Activated T-cell treated with anti-CD3 and anti-CD28 coated beads, Interleukin-2, amount 50 U/mL, for 48 hours (primary cell): ENCODE measurements at places on chromosomes 1 and 21.

- no peak for DNase-seq
Measured at GRCh38 chr1:234533034-234533891, 54.3 kb upstream of the TARBP1 start.

GRCh38 chr1:185033686-185034085 is 11.7 kb upstream of the RNF2 start:
- no peak for DNase-seq

DNA sequence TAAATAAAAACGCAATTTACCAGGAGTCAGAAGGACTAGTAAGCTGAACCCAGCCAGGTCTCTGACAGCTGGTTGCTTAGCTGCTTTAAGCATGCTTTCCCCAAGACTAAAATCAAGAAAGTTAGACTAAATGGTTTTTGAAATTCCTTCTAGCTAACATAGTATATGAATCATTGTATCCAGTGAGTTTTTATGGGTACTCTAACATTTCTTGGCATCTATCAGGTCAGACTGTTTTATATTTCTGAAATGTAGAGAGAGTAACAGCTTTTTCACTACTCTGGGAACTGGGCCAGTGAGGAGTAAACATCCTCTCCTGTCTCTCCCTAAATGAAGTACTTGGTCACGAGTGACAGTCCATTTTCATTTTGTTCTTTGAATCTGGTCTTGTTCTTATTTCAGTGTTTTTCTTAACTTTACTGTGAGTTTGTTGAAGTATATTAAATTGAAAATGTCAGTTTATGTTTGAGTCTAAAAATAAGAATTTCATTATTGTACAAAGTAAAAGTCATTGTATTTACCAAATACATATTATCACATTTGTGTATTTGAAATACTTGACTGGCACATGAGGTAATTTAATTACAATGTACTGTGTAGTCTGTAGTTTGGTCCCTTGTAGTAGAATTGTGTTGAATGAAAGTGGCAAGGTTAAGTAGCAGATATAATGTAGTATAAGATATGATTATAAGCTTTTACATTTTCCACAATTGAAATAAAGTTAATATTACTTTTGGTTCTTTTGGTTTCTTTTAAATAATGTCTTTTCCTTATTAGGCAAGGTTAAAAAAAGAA is 47.6 kb downstream of the PKN2 start:
- DNase-seq, result no peak

GRCh38 chr21:32184065-32184464 is 94.8 kb downstream of the MIS18A start:
- no peak for DNase-seq

- peak; percentile 40 for DNase-seq
Measured at GRCh38 chr1:12014141-12014991, 4.9 kb upstream of the MIIP start.

- DNase-seq, result no peak
Measured at GRCh38 chr1:40997096-40997495, 17.6 kb downstream of the CTPS1 start.

DNA sequence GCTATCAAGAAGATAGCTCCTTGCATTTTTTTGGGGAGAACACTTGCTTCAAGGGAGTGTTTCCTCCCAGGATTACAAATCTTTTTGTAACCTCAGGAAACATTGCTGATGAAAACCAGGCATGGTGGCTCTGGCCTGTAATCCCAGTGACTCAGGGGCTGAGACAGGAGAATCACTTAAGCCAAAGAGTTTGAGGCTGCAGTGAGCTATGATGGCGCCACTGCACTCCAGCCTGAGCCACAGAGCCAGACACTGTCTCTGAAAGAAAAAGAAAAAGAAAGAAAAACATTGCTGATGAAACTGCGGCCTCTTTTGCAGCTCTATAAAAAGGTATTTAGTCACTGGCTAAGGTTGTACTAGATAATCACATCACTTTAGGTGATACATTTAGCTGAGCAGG is 7.3 kb downstream of the RNU1-2 start:
- no peak for DNase-seq

DNA sequence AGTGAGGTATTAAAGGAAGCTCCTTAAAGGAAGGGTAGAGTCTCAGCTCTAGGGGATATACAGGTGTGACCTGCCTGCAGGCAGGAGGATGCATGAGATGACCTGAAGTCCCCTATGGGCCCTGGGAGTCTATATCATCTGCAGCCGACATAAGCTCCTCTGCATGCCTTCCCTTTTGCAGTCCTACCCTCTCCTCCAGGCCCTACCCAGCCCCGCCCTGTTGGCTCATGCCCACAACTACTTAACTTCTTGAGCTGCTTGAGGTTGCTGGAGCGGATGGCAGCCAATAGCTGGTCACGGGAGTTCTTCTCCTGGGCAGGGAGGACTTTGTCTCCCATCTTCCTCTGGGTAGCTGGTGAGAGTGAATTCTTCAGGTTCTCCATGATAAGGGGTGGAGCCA is 10.3 kb downstream of the SHISA4 start:
- no peak for DNase-seq

DNA sequence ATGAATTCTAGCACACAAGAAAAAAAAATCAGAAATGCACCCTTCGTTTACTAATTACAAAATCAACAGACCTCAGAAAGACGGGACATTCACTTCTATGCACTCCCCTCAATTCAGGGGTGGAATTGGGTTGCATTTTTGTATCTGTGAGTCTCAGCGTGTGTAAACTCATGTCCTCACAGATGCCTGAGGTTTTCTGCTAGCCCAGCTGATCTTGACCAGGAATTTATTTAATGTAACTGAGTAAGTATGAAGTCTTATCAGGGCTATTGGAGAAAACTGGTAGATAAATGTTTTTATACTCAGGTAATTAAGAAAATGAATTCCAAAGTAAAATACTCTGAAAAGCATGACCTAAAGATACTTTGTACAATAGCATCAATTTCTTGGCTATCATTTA is 167.7 kb downstream of the RUNX1 start:
- DNase-seq, result no peak

- no peak for DNase-seq
Measured at GRCh38 chr1:178724376-178724727, 692 bp upstream of the RALGPS2 start.

DNA sequence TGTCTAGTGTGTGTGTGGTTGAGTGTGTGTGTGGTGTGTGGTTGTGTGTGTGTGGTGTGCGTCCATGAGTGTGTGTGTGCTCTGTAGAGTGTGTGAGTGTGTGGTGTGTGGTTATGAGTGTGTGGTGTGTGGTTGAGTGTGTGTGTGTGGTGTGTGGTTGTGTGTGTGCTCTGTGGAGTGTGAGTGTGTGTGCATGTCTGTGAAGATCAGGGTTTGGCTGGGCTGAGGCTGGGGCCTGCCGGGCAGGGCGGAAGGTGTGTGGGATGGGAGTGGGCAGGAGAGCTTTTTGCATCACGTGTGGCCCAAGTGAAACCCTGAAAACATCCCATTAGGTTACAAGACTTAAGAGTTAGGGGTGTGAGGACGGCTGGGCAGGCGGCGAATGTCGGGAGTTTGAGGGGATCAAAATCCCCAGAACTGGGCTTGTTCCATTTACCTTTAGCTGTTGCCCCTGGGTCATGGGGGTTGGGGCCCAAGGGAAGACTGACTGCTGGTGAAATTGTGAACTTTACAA is 2.9 kb upstream of the FCMR start:
- DNase-seq, result no peak

GRCh38 chr1:104459886-104460285 is 710.2 kb downstream of the AMY1C start:
- no peak for DNase-seq

DNA sequence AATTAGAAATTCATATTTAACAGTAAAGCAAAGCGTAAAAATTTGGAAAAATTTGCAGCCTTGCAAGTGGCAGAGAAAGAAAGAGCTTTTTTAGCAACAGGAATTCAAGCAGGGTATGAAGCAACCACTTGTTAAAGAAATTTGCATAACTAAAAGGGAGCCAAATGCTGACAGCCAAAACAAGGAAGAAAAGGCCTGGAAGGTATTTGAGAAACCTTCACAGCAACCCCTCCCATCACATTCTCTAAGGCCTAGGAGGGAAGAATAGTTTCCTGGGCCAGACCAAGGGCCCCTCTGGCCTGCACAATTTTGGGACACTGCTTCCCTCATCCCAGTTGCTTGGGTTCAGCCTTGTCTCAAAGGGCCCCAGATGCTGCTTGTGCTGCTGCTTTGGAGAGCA is 672.4 kb upstream of the TMPRSS15 start:
- no peak for DNase-seq

DNA sequence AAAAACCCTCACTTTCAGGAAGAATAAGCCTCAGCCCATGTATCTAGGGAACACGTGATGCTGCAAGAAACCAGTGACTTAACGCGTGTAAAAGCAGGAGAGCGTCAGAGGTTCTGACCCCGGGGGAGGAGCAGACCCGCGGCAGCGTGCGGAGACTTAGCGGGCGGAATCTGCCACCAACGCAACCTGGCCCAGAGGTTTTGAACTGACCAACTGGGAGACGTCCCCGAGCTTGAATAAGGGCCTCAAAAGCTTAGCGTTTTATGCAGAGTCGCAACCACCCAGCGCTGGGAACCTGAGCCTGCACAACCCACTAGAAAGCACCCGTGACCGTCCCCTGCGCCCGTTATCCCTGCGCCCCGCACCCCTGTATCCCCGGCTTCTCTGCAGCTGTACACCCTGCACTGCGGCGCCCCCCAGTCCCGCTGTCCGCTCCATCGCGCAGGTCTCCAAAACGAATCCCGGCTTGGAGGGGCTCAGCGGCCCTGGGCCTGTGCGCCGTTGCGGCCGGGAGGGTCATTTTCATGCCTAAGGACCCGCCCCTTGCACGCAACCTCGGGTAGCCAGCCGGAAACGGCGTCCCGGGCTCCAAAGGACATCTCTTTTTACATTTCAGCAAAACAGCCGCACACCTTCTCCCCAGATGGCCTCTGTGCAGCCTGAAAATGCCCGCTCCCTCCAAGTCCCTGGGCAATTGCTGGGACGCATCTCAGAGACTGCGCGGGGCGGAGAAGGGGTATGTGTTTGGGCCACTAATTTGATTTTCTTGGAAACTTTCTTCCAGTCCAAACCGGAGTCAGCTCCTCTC is 29.4 kb upstream of the TRIM17 start:
- peak; percentile 44 for DNase-seq

DNA sequence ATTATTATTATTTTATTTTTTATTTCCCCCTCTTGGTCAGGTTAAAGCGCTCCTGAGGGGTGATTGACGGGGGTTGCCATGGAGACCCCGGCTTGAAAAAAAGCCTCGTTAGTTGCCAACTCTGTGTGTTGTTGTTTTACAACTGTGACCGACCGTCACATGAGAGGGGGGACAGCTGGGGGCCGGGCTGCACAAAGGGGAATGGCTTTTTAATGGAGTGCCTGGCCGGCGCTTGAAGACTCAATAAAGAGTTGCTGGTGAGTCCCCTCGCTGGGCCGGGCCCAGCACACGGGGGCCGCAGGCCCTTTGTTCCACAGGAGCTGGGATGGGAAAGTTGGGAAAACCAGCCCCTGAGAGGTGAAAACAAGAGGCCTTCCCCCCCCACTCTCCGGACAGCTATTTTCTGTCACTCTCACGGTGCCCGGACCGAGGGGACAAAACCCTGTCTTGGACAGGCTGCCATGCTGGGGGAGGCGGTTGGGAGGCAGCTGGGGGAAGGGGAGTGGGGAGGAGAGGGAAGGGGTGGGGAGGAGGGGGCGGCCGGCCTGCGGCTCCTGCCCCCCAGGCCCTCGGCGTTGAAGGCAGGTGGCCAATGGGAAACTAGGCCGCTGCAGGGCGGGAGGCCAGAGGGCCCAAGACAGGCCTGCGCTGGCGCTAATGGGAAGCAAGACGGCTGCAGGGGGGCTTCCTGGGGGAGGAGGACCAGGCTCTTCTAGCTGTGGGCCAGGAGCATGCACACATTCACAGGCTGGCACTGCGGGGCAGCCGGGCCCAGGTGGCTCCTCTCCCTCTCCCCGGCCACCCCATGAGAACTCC is 67.6 kb downstream of the CASZ1 start:
- DNase-seq, result no peak

DNA sequence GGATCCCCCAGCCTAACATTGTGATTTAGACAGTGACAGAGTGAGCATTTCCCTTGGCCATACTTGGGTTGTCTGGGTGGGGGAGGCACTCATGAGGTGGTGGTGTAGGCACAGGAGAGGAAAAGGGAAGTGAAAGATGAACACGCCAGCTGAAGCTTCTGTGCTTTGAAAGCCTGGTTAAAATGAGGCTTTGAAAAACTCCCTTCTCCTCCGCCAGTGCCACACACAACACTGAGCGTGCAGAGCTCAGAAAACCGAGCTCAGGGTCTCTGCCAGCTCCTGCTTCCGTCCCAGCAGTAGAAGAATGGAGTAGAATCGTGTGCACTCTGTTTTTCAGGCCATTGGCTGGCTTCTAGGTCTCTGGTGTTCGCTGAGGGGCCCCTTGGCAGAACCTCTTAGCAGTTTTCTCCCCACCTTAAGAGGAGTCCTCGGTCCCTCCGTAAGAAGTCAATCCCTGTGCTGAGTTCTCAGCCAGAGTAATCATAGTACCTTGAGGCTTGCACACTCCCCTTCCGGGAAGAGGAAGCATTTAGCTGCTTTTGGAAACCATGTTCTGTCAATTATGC is 12.9 kb downstream of the PLEKHM2 start:
- DNase-seq, result peak; percentile 47

DNA sequence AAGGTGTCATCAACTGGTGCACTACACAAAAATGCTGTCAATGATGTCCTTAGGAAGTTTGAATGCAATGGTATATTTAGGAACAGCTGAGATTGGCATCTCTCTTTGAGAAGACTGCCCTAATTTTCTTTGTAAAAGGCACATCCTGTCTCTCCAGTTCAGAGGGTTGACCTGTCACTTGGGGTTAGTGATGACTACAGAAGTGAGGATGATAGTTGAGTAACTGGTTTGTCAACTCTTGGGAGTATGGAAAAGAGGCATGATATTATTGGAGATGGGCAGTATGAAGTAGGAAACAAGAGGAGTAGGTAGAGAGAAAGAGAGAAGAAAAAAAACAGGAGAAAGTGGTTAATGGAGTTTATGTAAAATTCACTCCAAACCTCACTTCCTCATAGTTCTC is 40.4 kb upstream of the PIGC start:
- DNase-seq, result no peak

- DNase-seq, result no peak
Measured at GRCh38 chr1:111302374-111302773, 11.7 kb downstream of the CHIA start.

GRCh38 chr1:117541003-117541402 is 64.8 kb upstream of the TENT5C start:
- no peak for DNase-seq

DNA sequence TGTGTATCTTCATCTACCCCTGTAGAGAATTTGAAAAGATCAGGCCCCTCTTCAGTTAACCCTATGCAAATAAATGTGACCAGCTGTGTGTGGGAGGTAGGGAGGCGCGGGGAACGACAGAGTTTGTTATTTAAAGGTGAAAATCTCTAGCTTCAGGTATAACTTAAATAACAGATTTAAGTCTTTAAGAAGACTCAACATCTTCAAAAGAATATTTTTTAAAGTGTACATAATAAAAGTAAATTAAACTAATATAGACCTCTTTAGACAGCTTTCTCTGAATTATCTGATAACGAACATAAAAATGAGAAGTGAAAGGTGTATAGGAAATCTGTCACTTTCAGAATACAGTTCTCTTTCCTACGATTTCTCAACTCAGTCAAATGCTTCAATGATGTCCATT is 16.0 kb downstream of the ANGPTL3 start:
- no peak for DNase-seq

- DNase-seq, result peak; percentile 54
Measured at GRCh38 chr1:157045250-157046218, at the start of gene ARHGEF11. ARHGEF11 (minus strand) TSS chr1:157045742; CDS start chr1:157044330, 1,412 bp downstream.
